OCI-LY7 (cell line): ENCODE measurements at places on chromosomes 11 and 22.
A peak's percentile ranks its signal among the peaks of the same experiment; 100 is the strongest.

- no peak for DNase-seq
These were observed 18.7 kb downstream of the PVALB start for GRCh38 chr22:36797911-36798673.

DNA sequence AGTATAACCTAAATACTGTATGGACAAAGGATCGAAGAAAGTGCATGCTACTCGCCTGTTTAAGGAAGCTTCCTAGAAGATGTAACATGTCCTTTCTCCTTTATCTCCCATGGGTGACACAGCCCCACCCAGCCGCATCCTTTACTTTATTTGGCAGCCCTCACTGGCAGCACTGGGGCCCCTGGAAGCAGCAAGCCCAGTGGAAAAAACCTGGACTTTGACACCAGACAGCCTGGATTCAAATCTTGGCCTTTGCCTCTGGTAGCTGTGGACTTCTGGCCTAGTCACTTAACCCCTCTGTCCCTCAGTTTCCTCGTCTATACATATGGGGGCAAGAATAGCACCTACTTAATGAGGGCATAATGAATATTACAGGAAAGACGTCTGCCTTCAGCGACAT lies 67.1 kb downstream of the MYEOV start:
- DNase-seq = no peak

GRCh38 chr11:34986883-34987520 lies 70.6 kb downstream of the PDHX start:
- DNase-seq = no peak

- no peak for DNase-seq
These were observed 186.6 kb upstream of the UBASH3B start for GRCh38 chr11:122468965-122469364.

DNA sequence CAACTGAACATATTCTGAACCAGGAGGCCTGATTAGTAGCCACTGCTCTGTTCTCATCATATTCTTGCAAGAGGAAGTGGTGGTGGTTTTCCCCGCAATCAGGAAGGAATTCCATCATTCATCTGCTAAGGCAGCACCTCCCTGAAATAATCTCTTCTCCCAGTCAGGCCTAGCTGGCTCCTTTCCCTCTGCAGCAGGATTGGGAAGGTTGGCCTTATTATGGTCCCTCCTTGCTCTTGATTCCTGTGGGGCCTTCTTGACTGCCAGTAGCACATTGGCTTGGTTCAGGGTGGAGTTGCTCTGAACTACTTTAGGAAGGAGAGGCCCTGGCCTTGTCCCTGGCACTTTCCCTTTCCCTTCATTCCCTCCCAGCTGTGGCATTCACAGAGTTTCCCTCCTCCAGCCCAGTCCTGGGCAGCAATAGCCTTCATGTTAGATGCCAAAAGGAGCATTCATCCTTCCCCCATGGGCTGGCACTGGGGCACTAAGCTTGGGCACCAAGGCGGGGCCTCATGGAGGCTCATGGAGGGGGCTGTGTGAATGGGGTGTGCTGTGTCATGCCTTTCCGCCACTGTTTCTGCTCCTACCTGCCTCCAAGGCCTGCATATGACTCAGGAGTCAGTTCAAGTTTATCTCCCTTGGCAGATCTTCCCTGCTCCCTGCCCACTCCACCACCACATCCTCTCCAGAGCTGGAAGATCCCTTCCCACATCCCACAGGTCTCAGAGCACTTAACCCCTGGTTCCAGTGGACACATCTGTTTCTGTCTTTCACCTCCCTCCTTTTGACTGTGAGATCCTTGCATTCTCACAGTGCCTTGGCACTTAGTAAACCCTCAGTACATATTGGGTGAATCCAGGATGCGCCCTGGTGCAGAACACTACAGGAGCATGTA lies 27.6 kb upstream of the CD44 start:
- no peak for DNase-seq

DNA sequence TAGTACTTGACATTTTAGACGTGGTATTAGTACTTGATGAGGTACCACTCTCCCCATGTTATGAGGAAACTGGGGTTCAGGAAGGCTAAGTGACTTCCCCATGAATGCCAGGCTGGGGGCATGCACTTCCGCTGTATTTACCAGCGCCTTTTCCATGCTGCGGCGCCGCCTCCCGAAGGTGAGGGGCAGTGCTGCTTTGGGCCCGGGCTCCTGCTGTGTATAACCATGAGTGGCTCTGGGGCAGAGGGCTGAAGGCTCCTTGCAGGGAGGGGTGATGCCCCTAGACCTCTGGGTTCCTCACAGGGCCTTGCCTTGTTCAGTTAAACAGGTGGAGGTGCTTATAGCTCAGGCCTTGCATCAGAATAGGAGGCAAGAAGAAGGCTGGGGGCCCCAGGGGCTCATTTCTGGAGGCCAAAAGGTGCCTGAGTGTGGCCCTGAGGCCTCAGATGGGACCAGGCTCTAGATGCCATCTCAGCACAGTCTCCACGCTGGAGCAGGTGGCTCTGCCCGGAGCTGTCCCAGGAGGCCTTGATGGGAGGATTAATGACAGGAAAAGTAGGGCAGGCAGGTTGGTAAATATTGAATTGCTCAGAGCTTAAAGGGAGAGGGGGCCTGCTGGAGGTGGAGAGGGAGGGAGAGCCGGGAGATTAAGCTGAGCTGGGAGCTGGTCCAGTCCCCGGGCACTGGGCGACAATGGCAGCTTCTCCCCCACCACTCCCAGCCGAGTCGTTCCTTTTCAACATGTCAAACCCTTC lies 129.6 kb downstream of the CEP164 start:
- DNase-seq = no peak

GRCh38 chr11:75073459-75074190 lies 23.1 kb downstream of the OR2AT4 start:
- DNase-seq = peak; percentile 10

DNA sequence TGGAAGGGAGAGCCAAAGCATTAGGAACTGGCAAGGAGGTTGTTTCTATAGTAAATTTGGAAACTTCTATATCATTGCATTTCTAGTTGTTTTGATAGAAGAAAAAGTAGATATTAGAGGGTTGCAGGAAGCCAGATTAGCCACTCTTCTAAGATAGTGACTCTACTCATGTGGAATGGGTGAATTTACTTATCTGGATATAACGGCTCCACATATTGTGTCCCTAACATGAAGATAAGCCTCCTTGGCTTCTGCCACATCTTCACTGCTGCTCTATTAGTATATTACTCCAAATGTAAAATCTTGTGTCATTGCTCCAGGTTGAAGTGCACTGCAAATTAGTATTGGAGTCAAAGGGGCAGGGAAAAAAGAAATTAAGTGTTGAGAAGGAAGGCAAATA lies 283.3 kb downstream of the CASP12 start:
- no peak for DNase-seq

DNA sequence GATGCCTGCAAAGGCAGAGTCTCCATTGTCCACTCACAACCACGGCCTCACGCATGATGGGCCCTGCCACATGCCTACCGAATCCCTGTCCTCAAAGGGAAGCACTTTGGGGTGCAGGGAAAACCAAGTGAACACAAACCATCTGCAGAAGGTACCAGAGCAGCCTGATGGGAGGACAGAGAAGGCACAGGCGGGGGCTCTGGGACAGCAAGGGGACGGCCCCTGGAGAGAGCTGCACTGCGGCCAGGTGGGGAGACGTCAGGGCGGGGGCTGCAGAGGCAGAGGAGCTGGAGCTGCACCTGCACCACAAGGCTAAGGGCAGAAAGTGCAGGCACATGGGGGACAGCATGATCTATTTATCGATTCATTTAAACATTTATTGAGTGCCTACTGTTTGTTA lies 1056.0 kb downstream of the TBC1D22A start:
- no peak for DNase-seq

GRCh38 chr11:8759634-8760033 lies 77.0 kb downstream of the RPL27A start:
- DNase-seq = no peak

- peak; percentile 60 for DNase-seq
These were observed 743.6 kb downstream of the ETS1 start for GRCh38 chr11:127843483-127844396.

GRCh38 chr11:112453601-112454577 lies 193.2 kb upstream of the PLET1 start:
- DNase-seq = peak; percentile 17

DNA sequence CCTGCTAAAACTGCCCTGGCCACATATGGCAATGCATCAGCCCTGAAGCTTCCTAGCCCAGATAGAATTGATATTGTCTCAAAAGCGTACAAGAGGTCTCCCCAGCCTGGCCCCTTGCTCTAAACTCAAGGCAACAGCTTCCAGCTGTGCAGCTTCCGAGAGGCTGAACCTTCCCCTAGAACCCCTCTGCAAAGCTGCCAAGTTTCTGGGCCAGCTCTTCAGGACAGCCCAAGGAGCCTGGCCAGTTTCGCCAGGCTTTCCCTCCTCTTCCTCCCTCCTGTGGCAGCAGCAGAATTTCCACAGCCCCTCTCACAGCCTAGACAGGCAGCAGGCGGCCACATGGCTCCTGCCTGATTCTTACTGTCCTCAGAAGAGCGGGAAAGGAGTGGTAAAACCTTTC lies 34.5 kb downstream of the NUMA1 start:
- DNase-seq = no peak

DNA sequence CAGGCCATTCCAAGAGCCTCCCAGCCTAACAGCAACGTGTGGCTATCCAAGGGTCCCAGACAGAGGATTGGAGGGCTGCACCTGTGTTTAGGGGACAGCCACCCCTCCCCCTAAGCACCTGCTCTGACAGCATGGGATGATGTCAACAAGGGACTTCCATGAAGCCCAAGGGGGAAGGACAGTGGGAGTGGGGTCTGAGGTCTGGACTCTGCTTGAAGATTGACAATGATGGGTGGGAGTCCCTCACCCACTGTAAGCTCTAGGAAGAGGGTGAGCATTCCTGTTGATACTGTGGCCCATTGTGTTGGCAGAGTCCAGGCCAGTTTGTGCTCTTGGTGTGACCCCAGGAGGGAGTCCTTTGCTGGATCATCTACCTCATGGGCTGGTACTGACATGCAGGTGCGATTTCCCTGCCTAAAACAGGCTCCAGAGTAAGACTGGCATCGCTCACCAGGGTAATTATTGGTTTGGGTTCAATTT lies 46.9 kb upstream of the TUB start:
- no peak for DNase-seq

GRCh38 chr11:7667460-7667859 lies 5.8 kb downstream of the CYB5R2 start:
- DNase-seq = no peak

GRCh38 chr22:37844904-37845329 lies 783 bp upstream of the ANKRD54 start:
- DNase-seq = no peak

GRCh38 chr22:27466778-27467438 lies 334.6 kb downstream of the MN1 start:
- no peak for DNase-seq

DNA sequence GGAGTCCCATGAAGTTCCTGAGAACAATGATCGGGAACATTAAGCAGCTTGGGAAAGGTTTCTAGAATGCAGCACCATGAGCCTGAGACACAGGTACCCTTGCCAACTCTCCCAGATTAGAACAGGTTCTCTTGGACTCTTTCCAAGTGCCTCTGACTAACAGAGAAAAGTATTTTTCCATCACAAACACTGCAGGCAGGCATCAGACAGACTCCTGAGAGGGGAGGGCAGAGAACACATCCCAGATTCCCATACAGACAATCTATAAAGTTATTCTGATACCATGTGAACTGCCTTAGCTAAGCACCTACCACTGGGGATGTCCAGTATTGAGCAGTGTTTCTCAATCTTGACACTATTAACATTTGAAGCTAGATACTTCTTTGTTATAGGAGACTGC lies 27.3 kb downstream of the SERGEF start:
- DNase-seq = no peak

GRCh38 chr11:35954205-35954604 lies 10.3 kb downstream of the LDLRAD3 start:
- DNase-seq = no peak

- DNase-seq = no peak
These were observed 17.1 kb downstream of the TTC12 start for GRCh38 chr11:113331441-113331840.

DNA sequence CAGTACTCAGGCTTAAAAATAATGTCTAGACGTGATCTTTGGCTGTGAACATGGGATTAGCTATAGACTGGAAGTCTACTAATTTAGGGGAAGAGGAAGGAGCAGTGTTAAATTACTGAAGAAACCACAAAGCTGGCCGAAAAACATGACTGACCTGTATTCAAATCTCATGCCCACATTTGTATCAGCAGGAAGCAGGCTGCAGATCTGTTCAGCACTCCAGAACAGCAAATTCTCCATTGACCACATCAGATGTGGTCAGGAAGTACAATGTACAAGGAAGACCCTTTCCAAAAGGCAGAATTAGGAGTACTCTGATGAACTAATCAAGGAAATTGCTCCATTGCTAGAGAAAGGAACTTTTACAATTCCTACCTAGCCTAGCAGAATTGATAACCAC lies 31.7 kb downstream of the DCDC1 start:
- no peak for DNase-seq

DNA sequence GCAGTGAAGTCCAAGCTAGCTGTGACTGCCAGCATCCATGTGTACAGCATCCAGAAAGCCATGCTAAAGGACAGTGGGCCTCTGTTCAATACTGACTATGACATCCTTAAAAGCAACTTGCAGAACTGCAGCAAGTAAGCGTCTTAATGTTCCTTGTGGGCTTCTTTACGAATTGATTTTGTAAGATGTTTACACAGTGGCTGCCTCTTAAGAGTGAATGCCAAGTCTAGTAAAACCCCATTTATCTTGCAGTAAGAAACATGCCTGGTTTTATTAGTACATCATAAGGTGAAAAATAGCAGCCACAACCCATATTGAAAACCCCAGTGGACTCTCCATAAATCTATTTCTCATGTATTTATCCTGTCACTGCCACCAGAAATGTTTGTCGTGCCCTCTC lies 20.5 kb downstream of the POLD3 start:
- DNase-seq = no peak

- peak; percentile 72 for DNase-seq
These were observed 27.2 kb downstream of the WEE1 start for GRCh38 chr11:9600644-9601036.

DNA sequence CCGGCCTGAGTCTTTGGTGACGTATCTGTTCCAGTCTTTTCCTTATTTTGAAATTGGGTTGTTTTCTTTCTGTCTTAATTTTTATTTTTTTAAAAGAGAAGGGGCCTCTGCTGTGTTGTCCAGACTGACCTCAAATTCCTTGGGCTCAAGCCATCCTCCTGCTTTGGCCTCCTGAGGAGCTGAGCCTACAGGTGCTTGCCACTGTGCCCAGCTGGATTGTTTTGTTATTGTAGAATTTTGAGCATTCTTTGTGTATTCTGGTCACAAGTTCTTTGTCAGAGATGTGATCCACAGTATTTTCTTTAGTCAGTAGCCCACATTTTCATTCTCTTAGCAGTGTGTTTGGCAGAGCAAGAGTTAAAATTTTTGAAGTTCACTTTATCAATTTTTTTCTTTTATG lies 100.1 kb downstream of the ATXN10 start:
- DNase-seq = no peak

- DNase-seq = no peak
These were observed 985 bp downstream of the MPZL2 start for GRCh38 chr11:118263112-118263511.

DNA sequence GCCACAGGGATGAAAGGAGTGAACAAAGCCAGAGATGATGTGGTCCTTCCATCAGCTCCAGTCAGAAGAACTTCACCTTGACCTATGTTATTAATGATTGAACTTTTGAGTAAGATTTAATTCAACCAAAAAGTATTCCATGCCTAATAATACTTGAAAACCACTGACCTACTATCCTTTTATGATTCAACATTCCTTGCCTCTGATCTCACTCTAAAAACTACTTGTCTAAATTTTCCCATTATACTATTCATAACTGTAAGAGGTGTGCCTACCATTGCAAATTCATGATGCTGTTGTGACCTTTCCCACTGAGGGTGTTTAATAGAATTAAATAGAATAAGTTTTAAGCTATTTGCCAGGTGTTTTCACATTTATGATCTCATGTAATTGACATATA lies 164.7 kb upstream of the GUCY1A2 start:
- no peak for DNase-seq
